Fibroblast of villous mesenchyme (primary cell): ENCODE measurements at places on chromosomes 5 and 9. TPM values are rescaled to one million over a fixed set of nuclear protein-coding genes. Genes with fewer than 3 reads are reported as not detected.

SELENOP gene
- 15.5 and 31.1 TPM in 2 replicates for total RNA-seq

IL4 gene
- total RNA-seq: not detected in 2 replicates

PLEKHG4B gene
- under 0.01 TPM in 2 replicates for total RNA-seq

CLIC3 gene
- total RNA-seq: 19.0 and 43.2 TPM in 2 replicates

RAD1 gene
- total RNA-seq: 52.5 and 68.7 TPM in 2 replicates

BNIP1 gene
- total RNA-seq: 18.4 and 21.6 TPM in 2 replicates

ADGRD2 gene
- not detected in 2 replicates for total RNA-seq
